HCEC 1CT (cell line): ENCODE measurements at places on chromosomes 4 and X.

DNA sequence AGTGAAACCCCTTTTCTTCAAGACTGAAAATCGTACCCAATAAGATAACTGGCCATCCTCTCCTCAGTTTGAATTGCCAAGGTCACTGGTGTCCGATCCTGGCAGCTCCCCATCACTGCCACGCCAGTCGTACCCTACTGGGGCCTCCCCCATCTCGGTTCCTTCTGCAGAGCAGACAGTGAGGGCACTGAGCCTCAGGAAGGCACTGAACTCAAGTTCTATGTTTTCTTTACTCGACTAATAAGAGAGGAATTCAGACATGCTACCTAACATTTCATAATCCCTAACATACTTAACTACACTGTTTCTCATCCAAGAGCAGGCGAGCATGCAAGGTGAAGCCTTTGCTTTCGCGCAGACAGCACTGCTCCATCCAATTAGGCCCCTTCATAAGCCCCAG is 23.4 kb downstream of the ZFYVE28 start:
- no peak for DNase-seq

GRCh38 chr4:6747294-6748051 is 31.5 kb downstream of the BLOC1S4 start:
- DNase-seq = no peak

GRCh38 chr4:188432328-188432727 is 293.1 kb downstream of the TRIML1 start:
- no peak for DNase-seq

DNA sequence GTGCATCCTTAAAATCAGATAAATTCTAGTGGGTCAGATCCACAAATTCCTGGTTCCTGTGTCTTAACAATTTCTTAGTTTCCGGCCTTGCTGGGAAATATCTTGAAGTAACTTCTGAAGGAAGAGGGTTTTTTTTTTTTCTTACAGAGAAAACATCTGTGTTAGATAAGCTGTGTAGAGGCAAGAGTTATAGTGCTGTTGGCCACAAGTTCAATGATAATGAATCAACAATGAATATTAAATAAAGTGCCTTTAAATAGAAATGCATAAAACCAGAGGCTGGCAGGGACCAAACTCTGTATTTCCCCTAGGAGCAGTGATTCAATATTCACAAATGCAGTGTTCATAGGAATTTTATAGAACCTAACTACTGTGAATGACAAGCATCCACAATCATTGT is 711.9 kb upstream of the ATOH1 start:
- DNase-seq = no peak

- DNase-seq = no peak
Observed at GRCh38 chr4:57116245-57116644, 6.1 kb upstream of the IGFBP7 start.

DNA sequence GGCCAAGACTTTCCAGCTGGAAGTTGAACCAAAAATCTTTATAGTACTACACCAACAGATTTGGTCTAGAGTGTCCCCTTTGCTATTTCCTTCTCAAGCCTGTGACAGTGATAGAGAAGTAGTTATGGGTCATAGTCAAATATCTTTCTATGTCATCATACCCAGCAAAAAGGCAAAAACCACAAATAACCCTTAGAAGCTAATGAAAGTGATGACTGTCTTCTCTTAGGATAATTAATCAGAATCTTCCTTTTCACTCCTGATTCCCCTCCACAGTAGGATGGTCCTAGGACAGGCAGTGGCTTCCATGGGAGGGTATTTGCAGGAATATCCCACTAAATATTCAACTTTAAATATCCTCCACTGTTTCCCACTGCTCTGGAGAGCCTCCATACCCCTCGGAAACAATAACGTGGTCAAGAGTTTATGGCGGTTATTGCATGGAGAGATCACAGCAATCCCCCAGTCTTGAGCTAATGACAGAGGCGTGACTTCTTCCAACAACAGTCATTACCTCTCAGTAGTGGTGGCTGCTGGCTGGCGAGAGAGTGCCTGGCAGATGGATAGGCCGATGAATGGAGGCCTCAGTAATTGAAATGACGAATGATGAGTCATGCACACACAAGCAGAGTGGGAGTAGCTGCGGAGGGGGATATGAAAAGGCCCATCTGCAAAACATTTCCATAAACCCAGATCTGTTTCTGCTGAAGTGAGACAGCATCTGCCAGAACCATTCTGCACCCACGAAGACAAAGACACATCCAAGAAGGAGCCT is 154.9 kb downstream of the STK32B start:
- no peak for DNase-seq

DNA sequence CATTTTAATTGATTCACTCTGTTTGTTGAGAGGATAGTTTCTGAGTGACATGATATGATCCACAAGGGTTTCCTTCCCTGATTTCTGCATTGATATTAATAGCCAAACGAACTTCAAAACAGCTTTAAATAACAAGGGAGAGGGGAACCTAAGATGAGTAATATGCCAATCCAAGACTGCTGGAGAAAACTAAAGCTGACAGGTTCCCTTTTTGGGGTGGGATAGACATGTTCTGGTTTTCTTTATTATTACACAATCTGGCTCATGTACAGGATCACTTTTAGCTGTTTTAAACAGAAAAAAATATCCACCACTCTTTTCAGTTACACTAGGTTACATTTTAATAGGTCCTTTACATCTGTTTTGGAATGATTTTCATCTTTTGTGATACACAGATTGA is 182.2 kb downstream of the AR start:
- no peak for DNase-seq

GRCh38 chrX:123961268-123962005 is at the start of gene STAG2:
Gene STAG2, plus strand, starts transcription at chrX:123961706. Its CDS starts 60,922 bp downstream, at chrX:124022628.
- peak; percentile 84 for DNase-seq

DNA sequence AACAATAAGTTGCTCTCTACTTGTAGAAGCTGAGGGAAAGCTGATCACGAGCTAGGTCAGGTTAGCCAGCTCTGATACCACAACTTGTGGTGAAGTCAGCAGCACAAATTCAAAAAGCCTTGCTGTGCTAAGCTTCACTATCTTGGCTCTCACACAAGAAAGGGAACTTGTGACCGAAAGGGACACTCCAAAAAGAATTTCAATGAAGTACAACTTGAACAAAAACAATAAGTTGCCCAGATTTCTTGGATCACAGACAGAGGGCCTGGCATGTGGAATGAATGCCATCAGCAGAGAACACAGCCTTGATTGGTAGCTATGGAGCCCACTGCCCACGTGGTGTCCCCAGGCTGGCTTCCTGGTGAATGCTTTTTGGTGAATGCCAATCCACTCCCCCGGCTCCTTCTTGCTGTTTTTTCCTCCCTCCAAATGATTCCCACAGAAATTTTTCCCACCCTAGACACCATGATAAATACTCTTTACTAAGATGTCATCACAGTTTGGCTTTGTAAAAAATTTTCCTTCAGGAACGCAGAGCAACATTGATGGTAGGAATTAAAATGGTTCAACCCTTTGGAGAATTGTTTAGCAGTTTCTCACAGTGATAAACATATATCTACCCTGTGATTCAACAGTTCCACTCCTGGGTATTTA is 82.6 kb downstream of the ANXA3 start:
- no peak for DNase-seq

DNA sequence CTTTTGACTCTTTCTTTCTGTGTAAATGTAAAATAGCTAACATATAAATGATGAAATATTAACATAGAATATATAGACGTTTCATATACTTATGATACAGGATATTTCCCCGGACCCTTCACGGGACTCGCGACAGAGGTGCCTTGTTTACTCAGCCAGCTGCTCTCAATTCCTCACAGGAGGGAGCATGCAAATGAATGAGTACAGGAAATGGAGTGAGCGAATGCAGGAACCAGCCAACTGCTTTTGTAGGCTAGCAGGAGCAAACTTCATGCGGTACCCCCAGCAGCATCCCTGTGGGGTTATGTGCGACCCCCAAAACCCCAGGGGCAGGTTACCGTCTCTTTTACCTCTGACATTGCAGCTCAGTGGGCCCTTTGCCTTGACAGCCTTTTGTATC is 110.3 kb upstream of the PDHA2 start:
- no peak for DNase-seq

DNA sequence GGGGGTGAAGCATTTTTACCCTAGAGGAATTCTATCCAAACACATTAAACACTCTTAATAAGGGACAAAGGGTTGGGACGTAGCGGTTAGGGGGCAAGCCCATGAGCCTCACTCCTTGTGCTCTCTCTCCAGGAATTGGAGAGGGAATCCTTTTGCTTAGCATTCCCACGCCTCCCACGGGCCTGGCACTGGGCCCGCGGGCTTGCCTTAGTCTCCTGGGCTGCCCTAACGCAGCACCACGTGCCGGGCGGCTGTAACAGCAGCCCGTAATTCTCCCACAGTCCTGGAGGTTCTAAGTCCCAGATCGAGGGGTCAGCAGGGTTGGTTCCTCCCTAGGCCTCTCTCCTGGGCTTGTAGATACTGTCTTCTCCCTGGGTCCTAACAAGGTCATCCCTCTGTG is 67.5 kb downstream of the TBL1X start:
- DNase-seq = no peak

GRCh38 chr4:73487233-73487632 is 5.7 kb downstream of the AFM start:
- no peak for DNase-seq

DNA sequence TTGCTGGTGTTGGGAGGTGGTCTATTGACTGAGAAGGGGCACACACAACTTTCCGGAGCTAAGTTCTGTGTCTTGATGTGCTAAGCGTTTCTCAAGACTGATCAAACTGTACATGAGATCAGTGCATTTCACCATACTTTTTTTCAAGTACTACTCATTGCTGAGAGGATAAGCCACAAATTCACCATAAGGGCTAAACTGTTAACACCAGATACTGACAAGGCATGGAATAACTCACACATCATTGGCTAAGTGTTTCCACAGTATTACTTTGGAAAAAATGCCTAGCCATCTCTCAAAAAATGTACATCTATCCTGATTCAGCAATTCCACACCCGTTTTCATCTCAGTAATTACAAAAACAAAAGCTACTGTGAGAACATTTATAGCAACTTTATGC is 13.0 kb downstream of the RBMX start:
- no peak for DNase-seq

DNA sequence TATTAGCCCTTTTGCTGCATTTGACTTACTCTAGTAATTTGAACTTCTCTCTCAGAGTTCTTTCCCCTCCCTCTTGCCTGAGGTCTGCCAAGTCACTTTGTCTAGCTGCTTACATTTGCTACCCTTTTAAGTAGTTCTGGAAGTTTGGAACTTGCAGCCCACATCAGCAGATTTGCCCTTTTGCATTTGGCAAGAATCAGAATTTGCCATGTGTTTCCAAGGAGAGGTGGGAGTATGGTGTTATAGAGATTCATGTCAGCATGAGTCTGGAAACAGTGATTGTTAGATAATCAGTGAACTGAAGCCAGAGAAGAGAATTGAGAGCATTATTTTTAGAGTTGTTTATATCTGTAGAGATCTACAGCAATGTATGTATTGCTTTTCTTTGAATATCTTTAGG is 52.1 kb downstream of the KLHL34 start:
- no peak for DNase-seq

GRCh38 chrX:30060718-30061117 is 154.6 kb upstream of the MAGEB2 start:
- DNase-seq = peak; percentile 7

GRCh38 chr4:185115827-185116232 is 27.2 kb upstream of the SLC25A4 start:
- DNase-seq = peak; percentile 74

GRCh38 chrX:43969504-43970501 is 3.4 kb downstream of the NDP start:
- DNase-seq = peak; percentile 30
